ENCODE measurements at places on chromosomes 7 and 10. TPM values are rescaled to one million over a fixed set of nuclear protein-coding genes. Genes with fewer than 3 reads are reported as not detected.

The LRMDA gene
- 7.2 TPM for total RNA-seq

DNA sequence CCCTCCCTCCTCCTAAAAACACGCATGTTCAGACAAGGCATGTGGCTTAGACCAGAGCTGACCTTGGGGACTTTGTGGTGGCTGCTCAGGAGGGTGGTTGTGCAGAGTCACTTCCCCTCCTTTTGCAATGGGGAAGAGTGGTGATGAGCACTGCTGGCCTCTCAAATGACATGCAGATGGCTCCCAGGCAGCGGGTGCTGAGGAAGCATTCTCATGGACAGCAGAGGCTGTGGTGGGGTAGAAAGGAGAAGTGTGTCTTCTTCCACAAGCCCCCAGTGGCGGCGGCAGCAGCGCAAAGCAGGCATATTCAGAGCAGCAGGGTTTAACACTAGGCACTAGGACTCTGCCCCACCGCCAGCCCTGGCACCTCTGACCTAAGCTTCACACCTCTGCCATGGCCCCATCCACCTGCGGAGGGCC is 105.9 kb upstream of the ANLN start:
- no peak for DNase-seq

GRCh38 chr10:69080226-69080625 is 7.7 kb upstream of the SRGN start:
- DNase-seq = no peak

The MUC12 gene
- not detected for total RNA-seq

The FBXL13 gene
- total RNA-seq = 0.73 TPM

- DNase-seq = no peak
Measured at GRCh38 chr10:22158426-22158825, 59.4 kb downstream of the EBLN1 start.

DNA sequence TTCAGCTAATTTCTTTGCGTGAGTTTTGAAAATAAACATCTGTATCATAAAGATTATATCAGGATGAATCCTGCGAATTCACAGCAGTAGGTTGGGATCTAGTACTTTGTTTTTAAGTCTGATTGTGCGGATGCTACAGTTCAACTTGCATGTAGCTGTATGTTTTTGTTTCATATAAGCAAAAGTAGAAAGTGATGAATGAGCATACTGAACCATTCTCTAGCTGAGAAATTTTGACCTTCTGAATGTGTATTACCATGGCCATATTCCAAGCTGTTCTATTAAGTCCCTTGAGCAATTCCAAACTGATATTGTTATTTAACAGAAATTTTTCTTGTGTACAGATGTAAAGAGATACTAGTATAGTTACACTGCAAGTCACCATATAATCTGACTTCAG is 358.8 kb upstream of the MEOX2 start:
- DNase-seq = no peak

The IFIT2 gene
- 2.2 TPM for total RNA-seq

The LAMB1 gene
- total RNA-seq = 685 TPM

- DNase-seq = no peak
Measured at GRCh38 chr10:6542999-6543430, 37.1 kb downstream of the PRKCQ start.

GRCh38 chr10:97778452-97779302 is 6.9 kb upstream of the SFRP5 start:
- DNase-seq = no peak

The CCDC172 gene
- total RNA-seq = not detected

The C10orf105 gene
- not detected for total RNA-seq

GRCh38 chr7:88357294-88357693 is 50.6 kb upstream of the STEAP4 start:
- no peak for DNase-seq

DNA sequence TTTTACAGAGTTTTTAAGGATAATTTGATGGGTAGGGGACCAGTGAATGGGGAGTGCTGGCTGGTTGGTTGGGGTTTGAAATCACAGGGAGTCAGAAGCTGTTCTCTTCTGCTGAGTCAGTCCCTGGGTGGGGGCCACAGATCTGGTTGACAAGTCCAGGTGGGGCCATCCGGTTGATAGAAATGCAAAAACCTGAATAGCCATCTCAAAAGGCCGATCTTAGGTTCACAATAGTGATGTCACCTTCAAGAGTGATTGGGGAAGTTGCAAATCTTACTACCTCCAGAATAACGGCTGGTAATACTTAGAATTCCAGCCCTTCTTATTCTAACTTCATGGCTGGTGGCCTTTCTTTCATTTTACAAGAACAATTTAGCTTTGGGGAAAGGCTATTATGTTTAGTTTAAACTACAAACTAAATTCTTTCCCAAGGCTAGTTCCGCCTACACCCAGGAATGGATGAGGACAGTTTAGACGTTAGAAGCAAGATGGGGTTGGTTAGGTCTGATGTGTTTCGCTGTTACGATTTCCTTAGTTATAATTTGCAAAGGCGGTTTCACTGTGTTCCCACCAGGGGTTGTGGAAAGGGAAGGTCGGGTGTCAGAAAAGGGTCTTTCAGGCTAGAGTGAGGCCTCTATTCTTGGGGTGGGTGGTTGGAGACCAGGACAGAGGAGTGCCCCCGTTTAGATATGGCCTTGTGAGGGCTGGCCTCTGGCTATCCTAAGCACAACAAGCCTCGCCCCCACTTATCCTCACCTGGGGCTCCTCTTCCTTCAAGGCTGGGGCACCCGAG is 27.4 kb downstream of the IFT22 start:
- no peak for DNase-seq

- DNase-seq = no peak
Measured at GRCh38 chr10:10626734-10627133, 390.9 kb upstream of the CELF2 start.

GRCh38 chr7:97506728-97507127 is 225.2 kb upstream of the TAC1 start:
- DNase-seq = no peak

The DPP6 gene
- total RNA-seq = not detected

The ARMH3 gene
- total RNA-seq = 9.7 TPM

DNA sequence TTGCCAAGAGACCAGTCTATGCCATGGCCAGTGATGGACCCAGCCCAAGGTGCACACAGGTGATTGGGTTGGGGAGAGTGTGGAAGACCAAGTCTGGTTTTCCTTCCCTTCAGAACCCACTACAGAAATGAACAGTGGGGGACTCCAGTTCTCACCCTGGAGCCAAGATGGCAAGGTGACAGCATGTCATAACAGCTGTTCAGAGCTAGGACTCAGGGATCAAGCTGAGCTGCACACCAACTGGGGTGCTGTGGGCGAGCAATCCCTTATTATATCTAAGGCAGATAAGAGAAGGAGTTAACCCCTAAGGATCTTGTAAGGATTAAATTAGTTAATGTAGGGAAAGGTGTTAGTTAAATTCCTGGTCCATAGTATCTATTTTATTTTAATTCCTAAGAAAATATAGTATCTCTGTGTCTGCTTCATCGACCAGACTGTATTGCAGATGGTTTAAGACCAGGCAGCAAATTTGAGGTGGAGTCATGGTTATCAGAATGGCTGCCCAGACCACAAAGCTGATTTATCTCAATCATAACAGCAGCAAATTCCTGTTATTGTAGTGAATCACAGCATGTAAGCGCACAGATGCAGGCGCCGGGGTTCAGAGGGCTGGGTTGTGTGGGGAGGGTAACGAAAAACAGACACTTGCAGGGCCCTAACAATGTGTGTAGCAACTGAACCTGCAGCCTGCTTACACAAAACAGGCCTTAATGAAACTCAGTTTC is 208.7 kb upstream of the ZNF32 start:
- DNase-seq = peak; percentile 87

DNA sequence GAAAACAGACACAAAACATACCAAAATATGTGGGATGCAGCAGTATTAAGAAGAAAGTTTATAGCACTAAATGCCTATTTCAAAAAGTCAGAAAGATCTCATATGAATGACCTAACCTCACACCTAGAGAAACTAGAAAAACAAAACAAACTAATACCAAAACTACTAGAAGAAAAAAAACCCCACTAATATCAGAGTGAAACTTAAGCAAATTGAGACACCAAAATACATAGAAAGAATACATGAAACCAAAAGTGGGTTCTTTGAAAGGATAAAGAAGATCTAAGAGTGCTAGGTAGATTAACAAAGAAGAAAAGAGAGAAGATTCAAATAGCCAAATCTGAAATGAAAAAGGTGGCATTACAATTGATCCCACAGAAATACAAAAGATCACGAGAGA is 494.1 kb downstream of the SH2D4B start:
- DNase-seq = no peak

GRCh38 chr7:116862951-116863670 is 724 bp downstream of the CAPZA2 start:
- DNase-seq = no peak

GRCh38 chr10:103733045-103733419 is 122.3 kb downstream of the SH3PXD2A start:
- DNase-seq = no peak

The KAZALD1 gene
- 1.1 TPM for total RNA-seq

GRCh38 chr10:89164080-89164479 is 43.0 kb downstream of the CH25H start:
- DNase-seq = no peak

The CPN1 gene
- total RNA-seq = not detected

DNA sequence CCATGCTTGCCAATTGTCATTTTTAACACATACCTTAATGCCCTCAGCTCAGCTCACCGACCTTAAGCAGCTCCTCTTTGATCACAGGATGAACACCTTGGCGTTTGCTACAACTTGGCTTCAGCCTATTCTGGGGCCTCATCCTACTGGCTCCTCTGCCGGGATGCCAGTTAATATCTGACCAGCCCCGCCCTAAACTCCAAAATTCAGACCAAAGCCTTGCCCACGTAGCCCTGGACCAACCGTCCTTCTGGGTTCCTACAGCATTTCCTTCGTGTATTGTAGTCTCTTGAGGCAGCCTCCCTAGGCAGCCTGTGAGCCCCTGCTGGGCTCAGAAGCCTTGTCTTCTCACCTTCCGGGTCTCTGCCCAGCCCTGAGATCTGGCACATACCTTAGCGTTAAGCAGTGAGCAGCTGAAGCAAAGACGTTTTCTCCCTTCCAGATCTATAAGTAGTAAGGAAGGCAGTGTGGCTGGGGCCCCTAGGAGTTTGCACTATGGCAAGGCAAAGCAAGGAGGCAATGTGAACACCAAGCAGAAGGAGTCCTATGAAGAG is 836 bp downstream of the ENO4 start:
- no peak for DNase-seq

- no peak for DNase-seq
Measured at GRCh38 chr7:25968205-25968993, 183.6 kb upstream of the NFE2L3 start.

The PNLIPRP3 gene
- total RNA-seq = not detected

- no peak for DNase-seq
Measured at GRCh38 chr10:27833792-27834191, 88.2 kb upstream of the MKX start.

GRCh38 chr10:125156196-125156595 is 4.2 kb downstream of the CTBP2 start:
- no peak for DNase-seq

GRCh38 chr7:141073173-141073640 is 657 bp upstream of the TMEM178B start:
- DNase-seq = no peak

The MAGI2 gene
- 2.7 TPM for total RNA-seq

DNA sequence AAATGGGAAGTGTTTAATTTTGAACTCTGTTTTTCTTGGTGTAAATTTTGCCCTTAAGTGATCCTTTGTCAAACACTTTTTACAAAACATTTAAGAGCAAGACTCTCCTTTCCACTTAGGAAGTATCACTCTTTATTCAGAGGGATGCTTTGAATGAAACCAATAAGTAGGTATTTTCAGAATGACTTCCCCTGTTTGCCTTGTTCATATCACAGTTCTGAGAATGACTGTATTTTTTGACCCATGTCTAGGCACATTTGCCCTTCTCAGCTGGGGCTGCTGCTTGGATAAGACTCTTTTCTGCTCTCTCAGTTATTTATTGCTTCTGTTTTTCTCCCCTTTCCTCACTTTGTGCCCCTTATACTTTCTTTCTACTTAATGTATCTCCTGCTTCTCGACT is 98.2 kb downstream of the CCNY start:
- DNase-seq = no peak

The NPY4R gene
- total RNA-seq = not detected

DNA sequence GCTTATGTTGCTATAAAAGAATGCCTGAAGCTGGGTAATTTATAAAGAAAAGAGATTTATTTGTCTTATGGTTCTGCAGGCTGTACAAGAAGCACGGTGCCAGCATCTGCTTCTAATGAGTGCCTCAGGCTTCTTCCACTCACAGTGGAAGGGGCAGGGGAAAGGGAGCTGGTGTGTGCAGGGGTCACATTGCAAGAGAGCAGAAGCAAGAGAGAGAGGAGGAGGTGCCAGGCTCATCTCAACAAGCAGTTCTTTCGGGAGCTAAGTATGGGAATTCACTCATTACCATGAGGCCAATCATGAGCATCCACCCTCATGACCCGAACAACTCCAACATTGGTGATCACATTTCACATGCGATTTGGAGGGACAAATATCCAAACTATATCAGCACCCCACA is 17.2 kb upstream of the SLK start:
- no peak for DNase-seq

DNA sequence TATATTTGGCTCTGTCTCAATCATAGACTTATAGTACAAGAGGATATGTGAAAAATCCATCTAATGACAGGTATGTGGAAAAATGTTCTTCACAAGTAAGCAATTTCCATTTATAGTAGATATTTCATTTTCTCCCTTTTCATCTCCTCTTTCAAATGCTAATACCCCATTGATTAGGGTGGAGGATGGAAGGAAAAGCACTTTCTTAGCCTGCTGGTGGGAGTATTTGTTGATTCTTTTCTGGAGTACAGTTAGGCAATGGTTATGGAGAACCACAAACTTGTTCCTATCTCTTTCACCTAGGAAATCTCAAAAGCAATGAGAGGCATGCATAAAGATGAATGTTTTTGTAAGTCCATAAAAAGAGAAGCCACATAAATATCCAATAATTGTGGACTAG is 108.0 kb upstream of the CREB5 start:
- no peak for DNase-seq

The TFEC gene
- total RNA-seq = 15.4 TPM

The CPA4 gene
- total RNA-seq = 0.59 TPM

The ABCB4 gene
- total RNA-seq = not detected

GRCh38 chr10:77121829-77122228 is 515.8 kb downstream of the KCNMA1 start:
- no peak for DNase-seq

The KIAA1217 gene
- total RNA-seq = 0.88 TPM

GRCh38 chr7:94252124-94252523 is 142.6 kb upstream of the COL1A2 start:
- no peak for DNase-seq

The GDF2 gene
- not detected for total RNA-seq

DNA sequence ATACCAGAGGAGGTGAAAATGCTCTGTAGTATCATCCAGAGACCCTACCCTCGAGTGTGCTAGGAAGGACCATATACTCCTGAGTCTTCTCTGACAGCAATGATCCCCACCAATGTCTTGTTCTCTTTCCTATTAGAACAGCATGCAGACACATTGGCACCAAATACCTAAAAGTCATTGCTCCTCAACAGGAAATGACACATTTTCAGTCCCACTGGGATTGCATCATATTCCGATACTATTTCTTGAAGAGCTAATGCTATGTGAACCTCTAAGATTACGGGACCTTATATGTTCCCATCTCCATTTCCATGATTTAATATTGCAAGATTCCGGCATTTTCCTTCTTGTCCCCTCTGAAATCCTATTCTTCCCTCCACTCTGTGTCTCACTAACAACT is 177.4 kb downstream of the NRP1 start:
- no peak for DNase-seq

Data from pulmonary artery endothelial cell (primary cell).